ENCODE measurements at places on chromosomes 7 and 10. TPM values are rescaled to one million over a fixed set of nuclear protein-coding genes. Genes with fewer than 3 reads are reported as not detected.

Gene FEZF1
- not detected for total RNA-seq

Gene PROSER2
- total RNA-seq = 2.9 TPM

Gene GPER1
- 2.6 TPM for total RNA-seq

Gene NEUROG3
- not detected for total RNA-seq

Gene MET
- 25.8 TPM for total RNA-seq

- H3K27me3 ChIP-seq = no peaks in the 10 kb centered on the region
- H3K4me3 ChIP-seq = no peak overlapping the region
- H3K36me3 ChIP-seq = no peaks in the 10 kb centered on the region
Observed at GRCh38 chr7:146902728-146903127, 786.1 kb downstream of the CNTNAP2 start.

DNA sequence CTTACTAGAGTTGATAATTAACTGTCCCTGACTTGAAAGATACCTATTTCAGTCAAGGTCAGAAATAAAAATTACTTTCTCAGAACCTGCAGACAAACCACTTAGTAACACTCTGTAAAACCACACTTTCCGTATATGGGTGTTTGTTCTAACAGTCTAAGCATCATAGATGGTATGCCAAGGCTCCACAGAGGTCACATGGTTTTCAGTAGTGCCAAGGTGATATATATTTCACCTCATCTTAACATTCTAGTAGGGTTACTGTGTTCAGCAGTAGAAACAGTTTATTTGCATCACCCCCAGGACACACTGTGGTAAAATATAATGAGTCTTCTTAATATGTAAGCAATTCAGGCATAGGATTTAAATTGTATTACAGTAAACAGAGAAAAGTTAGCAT is 61.5 kb downstream of the KCND2 start:
- DNase-seq = no peak
- no peaks in the 10 kb centered on the region for H3K4me1 ChIP-seq
- H3K4me3 ChIP-seq = no peak overlapping the region
- no peak overlapping the region for H3K27ac ChIP-seq
- no peaks in the 10 kb centered on the region for H3K27me3 ChIP-seq

DNA sequence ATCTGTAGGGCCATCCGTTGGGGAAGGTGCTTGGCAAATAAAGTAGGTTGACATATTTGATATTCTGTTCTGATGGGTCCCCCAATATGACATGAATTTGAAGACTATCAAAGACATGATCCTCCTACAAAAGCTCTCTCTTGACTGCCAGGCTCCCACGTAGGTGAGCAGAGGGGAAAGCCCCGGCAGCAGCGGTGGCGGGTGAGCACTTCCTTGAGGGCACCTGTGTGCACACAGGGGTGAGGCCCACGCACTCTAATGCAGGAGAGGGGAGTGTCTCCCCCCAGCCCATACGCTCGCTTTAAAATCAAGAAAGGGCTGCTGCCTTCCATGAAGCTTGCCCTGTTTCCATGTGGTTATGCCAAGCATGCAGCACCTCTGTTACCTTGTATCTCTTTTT is 100.4 kb downstream of the TAX1BP1 start:
- H3K36me3 ChIP-seq = no peaks in the 10 kb centered on the region
- H3K4me1 ChIP-seq = no peaks in the 10 kb centered on the region
- H3K27me3 ChIP-seq = no peaks in the 10 kb centered on the region
- no peak overlapping the region for H3K4me3 ChIP-seq

DNA sequence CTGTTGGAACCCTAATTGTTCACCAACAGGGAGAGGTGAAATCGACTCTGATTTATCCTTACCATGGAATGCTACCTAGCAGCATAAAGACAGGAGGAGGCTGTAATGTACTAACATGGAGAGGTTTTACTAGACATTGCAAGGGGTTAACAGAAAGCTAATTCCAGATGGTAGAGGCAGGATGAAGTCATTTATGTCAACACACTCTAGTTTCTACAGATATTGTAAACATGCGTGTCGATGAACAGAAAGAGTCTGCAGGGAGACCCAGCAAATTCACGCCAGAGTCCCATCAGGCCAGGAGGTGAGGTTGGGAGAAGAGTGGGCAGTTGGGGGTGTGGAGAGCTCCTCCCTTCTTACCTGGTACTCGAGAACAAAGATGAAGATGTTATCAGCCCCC is 7.0 kb downstream of the NPC1L1 start:
- H3K27ac ChIP-seq = no peak overlapping the region
- no peak for DNase-seq
- no peaks in the 10 kb centered on the region for H3K36me3 ChIP-seq
- no peak overlapping the region for H3K4me3 ChIP-seq
- no peaks in the 10 kb centered on the region for H3K4me1 ChIP-seq

GRCh38 chr7:28605427-28606085 is 193.2 kb downstream of the CREB5 start:
- no peaks in the 10 kb centered on the region for H3K4me1 ChIP-seq
- H3K27me3 ChIP-seq = no peaks in the 10 kb centered on the region
- H3K27ac ChIP-seq = no peak overlapping the region

DNA sequence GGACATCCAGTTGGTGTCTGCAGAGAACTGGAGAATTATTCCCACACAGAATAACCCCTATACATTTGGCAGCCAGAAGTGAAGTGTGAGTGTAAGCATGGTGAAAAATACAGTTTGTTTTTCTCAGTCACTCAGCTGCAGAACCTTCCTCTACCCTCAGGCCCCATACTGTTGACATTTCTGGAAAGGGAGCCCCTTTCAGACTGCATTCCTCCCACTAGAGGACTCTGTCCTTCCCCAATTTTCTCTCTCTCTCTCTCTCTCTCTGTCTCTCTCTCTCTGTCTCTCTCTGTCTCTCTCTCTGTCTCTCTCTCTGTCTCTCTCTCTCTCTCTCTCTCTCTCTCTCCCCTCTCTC is 86.8 kb upstream of the STEAP1B start:
- H3K4me1 ChIP-seq = no peaks in the 10 kb centered on the region
- DNase-seq = no peak
- H3K4me3 ChIP-seq = no peak overlapping the region
- no peaks in the 10 kb centered on the region for H3K36me3 ChIP-seq

DNA sequence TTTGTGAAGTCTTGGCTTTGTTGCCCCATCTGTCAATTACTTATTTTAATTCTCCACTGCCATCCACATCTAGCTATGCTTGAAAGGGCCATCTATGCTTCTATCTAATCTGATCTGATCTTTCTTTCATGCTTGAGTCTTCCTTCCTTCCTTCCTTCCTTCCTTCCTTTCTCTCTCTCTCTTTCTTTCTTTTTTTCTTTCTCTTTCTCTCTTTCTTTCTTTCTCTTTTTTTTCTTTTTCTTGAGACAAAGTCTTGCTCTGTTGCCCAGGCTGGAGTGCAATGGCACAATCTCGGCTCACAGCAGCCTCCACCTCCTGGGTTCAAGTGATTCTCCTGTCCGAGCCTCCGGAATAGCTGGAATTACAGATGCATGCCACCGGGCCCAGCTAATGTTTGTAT is 11.3 kb downstream of the TFR2 start:
- H3K27ac ChIP-seq = no peak overlapping the region
- H3K27me3 ChIP-seq = no peaks in the 10 kb centered on the region
- no peak overlapping the region for H3K4me3 ChIP-seq
- peaks cover 4% of the 10 kb centered on the region for H3K4me1 ChIP-seq

All from breast epithelium (tissue), 4 donors.